ENCODE measurements at places on chromosomes 5 and 9.
A peak's percentile ranks its signal among the peaks of the same experiment; 100 is the strongest.

- DNase-seq: no peak
Measured at GRCh38 chr9:16371306-16371705, 499.2 kb downstream of the BNC2 start.

GRCh38 chr9:126513159-126514036, 100.3 kb upstream of the LMX1B start:
- no peak for DNase-seq

GRCh38 chr9:78525986-78526560, 229.1 kb downstream of the PSAT1 start:
- DNase-seq: no peak

GRCh38 chr5:1231354-1231905, 6.2 kb downstream of the SLC6A18 start:
- no peak for DNase-seq

DNA sequence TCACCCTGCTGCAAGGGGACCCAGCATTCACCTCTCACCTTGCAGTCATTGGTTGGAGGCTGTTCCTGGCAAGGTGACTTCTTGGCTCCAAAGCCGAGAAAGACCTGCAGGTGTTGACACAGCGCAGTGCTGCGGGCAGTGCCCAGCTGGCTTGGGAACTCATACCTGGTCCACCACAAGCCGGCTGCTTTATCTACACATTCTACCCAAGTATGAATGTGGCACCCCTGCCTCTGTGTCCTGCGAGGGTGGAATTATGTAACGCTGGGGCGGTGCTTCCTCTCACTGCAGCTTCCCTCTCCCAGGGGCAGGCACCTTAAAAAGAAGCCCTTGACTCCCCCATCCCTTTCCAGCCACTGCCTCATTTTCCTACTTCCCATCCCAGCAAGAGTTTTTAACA, 2.5 kb upstream of the ZMYND19 start:
- DNase-seq: no peak

- no peak for DNase-seq
Measured at GRCh38 chr9:131505012-131505411, 2.3 kb downstream of the POMT1 start.

GRCh38 chr5:122295138-122295537, 16.9 kb upstream of the SNCAIP start:
- no peak for DNase-seq

DNA sequence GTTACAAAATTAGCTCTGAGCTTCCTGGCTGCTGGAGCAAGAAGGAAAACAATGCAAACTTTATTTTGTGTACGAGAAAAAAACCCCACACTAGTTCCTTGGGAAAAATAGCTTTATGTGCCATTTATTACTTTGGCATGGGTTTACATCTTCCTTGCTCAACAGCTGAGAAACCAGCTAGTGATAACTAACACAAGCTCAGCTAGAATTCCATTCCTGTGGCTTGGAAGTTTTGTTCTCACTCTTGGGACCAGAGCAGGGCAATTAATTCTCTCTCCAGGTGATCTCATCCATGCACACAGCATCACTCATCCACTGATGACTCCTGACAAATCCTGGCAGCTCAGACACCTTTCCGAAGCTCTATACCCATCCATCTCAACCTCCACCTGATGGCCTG, 104.1 kb downstream of the CRB2 start:
- peak; percentile 56 for DNase-seq

- no peak for DNase-seq
Measured at GRCh38 chr9:76351006-76351405, 43.2 kb downstream of the RFK start.

GRCh38 chr9:96856363-96857286, 2.3 kb upstream of the ZNF782 start:
- peak; percentile 65 for DNase-seq

- DNase-seq: no peak
Measured at GRCh38 chr5:124627815-124628595, 118.4 kb downstream of the ZNF608 start.

GRCh38 chr5:125412561-125413495, 666.4 kb upstream of the ZNF608 start:
- DNase-seq: peak; percentile 46
